ENCODE measurements at places on chromosomes 7 and 10.

DNA sequence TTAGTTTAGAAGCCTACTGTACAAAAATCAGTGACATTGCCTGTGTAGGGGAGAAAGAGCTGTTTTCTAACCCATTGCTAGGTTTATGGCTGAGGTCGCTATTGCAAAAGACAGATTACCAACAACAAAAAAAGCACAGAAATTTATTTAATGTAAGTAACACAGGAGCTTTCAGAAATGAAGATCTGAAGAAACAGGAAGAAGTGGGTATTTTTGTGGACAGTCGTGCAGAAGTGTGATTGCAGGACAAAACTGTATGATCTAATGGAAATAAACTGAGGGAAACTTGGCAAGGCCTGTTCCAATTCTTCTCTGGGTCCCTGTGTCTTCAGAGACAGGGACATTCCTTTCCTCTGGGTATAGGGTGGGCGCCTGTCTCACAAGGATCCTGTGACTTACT lies 87.4 kb downstream of the APBB1IP start:
- no peak for DNase-seq

DNA sequence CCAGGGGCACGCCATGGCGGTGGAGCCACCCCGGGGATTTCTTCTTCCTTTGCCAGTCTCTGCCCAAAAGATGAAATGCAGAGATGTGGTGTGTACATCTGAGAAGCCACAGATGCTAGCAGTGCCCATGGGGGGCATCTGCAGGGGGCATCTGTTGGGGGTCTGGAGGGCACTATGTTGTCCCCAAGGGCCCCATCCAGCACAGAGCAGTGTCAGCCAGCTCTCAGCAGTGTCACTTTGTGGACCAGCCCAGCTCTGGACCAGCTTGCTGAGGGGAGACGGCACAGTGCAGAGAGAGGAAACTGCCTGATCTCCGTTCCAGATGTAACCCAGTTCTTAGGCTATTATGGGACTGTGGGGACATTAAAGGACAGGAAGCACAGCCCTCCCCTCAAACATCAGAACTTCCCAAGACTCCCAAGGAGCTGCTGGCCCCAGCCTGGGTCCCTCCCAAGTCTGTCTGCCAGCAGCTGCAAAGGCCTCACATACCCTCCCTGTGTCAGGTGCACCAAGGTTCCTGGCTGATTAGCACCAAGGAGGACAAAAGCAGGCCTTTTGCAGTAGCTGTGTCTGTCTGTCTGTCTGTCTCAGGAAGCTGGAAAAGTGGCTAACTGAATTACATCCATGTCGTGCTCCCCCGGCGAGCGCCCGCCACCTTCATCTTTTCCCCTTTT lies 536.5 kb downstream of the PTPRN2 start:
- DNase-seq = no peak

GRCh38 chr7:42471573-42472174 lies 234.7 kb upstream of the GLI3 start:
- no peak for DNase-seq

DNA sequence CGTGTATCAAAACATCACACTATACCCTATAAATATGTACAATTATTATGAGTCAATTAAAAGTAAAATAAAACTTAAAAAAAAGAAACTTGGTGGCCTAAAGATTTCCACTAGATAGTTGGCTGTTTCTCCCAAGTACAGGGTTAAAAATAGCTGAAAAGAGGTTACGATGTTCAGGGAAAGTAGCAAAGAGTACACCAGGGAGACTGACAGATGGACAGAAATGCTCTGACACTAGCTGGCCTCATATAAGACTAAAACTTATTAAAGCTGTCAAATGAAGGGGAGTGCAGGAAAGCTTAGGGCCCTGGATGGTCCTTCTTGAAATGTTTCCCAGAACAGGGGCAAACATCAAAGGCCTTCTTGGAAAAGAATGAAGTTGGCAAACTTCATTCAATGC lies 51.3 kb downstream of the TCAF1 start:
- no peak for DNase-seq

DNA sequence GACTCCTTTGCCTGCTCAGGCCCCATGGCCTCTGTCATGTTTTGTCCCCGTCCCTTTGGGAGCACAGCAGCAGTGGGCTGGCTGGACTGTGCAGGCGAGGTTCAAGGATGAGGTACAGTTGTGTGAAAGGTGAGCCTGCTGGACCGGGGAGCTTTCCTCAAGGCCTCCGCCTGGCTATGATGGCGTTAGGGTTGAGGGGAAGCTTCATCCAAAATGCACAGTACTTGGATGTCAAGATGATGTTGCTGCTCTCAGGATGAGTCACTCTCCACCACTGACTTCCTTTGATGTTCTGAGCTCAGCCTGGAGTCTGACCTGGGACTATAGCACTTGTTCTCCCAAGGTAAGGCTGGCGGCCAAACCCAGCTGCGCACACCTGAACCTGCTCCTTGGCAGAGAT lies 152.7 kb upstream of the SHH start:
- DNase-seq = peak; percentile 60

- DNase-seq = no peak
Measured at GRCh38 chr7:28177836-28178235, 2.8 kb downstream of the JAZF1 start.

DNA sequence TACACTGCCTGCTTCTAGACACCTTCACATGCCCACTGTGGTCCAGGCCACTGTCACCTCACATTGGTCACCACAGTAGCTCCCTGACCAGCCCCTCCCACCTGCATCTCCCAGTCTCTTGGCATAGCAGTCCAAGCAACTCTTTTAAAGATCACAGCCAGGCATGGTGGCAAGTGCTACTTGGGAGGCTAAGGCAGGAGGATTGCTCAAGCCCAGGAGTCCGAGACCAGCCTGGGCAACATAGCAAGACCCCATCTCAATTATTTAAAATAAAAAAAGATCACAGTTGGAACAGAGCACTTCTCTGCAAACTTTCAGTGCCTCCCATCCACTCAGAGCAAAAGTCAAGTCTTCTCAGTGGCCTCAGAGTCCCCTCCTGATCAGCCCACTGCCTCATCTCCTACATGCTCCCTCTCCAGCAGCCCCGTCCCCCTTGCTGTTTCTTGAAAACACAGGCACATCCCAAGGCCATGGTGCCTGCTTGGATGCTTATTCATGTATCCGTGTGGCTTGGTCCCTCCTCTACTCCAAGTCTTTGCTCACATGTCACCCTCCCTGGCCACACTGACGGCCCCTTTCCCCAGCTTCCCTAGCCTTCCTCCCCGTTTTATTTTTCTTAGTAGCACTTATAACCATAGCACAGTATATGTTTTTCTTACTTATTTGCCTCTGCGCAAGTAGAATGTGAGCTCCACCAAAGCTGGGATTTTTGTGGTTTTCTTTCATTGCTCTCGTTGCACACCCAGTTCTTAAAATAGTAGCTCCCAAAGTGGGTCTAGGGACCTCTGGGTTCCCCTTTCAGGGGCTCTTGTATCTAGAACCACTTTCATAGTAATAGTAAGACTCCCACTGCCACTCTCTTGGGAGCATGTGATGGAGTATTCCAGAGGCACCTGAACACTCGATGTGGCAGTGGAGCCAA lies 19.5 kb downstream of the TSPAN15 start:
- DNase-seq = no peak

- peak; percentile 86 for DNase-seq
Measured at GRCh38 chr7:116210345-116211005, at the start of gene TES. Gene TES, plus strand, starts transcription at chr7:116210539. Its CDS starts 169 bp downstream, at chr7:116210708.

DNA sequence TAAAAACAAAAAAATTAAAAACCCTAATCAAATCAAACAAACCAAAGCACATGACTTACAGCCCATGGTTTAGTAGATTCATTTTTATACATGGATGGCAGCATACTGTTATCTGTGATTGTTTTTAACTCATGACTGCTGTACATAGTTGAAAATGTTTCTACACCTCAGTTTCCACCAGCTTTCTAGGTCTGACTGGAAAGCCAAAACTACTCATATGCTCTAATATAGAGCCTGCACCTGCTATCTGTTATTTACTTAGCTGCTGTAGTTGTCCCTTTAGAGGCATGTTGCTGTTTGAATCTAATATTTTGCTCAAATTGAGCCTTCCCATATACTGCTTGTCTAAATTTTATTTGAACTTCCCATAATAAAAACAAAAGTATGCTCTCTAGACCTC lies 289.9 kb upstream of the LRRN3 start:
- no peak for DNase-seq

DNA sequence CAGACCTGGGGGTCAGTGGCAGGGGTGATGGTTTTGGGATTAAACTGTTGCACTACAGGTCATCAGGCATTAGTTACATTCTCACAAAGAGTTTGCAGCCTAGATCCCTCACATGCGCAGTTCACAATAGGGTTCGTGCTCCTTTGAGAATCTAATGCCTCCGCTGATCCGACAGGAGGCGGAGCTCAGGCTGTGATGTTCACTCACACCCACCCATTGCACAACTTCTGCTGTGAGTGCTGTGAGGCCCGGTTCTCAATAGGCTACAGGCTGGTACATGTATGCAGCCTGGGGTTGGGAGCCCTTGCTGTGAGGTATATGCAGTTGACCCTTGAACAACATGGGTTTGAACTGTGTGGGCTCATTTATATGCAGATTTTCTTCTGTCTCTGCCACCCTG lies 416.4 kb downstream of the GFRA1 start:
- no peak for DNase-seq

Data from activated CD8-positive, alpha-beta memory T cell treated with anti-CD3 and anti-CD28 coated beads, Interleukin-2, amount 50 U/mL, for 48 hours (primary cell).